ENCODE measurements at places on chromosomes 12 and 14.

- no peak for DNase-seq
Observed at GRCh38 chr12:92136026-92136730, 9.5 kb downstream of the BTG1 start.

DNA sequence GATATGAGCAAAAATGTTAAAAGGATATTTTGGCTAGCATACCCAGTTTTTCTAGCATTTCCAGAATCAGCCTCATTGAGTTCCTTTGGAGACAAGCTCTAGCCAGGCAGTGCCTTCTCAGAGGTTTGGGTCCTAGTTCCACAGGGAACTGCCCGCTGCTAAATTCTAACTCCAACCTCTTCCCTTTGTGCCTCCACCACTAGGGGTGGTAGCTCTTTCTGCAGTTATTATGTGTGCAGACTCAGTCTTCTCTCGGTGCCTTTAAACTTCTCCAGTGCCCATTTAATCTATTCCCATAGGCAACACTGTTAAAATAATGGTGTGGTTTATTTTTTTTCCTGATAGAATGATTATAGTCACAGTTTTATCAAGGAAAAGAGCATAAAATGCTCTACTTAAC, 21.5 kb upstream of the SLC25A3 start:
- DNase-seq: no peak

GRCh38 chr12:121061831-121062230, 22.8 kb upstream of the OASL start:
- no peak for DNase-seq

GRCh38 chr14:91830777-91831176, 36.6 kb downstream of the TC2N start:
- no peak for DNase-seq

GRCh38 chr12:61538951-61539350, 721.3 kb upstream of the USP15 start:
- DNase-seq: no peak

DNA sequence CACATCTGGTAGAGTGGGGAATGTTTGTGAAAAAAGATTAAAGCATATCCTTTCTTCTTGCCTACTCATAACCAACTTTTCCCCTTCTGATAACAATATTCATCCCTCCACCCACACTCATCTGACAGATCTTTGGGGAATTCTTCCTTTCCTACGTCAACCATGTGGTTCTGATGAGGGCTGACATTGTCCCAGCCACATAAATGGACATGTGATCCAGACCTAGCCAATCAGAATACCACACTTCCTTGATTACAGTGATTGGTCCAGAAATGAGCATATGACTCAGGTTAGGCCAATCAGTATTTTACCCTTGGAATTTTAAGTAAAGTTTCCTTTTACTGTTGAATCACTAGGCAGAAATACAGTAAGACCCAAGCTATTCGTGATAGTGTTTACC, 58.9 kb downstream of the GPR65 start:
- DNase-seq: no peak

DNA sequence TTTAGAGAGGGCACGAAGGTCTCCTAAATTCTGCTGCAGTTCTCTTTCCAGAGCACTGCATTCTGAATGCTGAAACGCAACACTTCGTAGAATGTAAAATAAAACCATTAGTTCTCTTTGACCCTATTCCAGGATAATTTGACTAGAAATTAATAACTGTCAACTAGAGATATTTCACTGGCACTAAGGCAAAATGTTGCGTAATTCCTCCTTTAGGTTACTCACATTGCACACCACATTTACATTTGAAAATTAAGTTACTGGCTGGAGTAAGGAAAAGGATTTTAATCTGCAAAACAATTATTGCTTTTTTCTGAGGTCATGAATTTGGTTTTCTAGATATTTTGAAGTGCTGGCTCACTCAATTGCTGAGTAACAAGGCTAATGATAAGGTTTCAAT, 58.0 kb upstream of the TRHDE start:
- DNase-seq: no peak

DNA sequence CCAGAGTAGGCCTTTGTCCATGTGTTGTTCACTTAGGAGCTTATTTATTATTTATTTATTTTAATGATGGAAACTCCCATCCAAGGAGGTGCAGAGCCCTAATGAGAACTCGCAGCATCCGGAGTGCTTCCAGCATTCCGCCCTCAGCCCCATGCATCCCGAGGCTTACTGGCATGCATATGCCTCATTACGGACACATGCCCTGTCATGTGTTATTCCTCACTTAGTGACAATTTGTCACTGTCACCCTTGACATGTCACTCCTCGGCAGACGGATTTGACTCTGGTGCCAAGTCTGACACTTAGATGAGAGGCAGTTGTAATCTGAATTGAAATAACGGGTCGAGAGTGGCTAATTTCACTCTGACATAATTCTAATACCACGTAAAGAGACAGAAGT, 132.8 kb downstream of the VRK1 start:
- DNase-seq: no peak

DNA sequence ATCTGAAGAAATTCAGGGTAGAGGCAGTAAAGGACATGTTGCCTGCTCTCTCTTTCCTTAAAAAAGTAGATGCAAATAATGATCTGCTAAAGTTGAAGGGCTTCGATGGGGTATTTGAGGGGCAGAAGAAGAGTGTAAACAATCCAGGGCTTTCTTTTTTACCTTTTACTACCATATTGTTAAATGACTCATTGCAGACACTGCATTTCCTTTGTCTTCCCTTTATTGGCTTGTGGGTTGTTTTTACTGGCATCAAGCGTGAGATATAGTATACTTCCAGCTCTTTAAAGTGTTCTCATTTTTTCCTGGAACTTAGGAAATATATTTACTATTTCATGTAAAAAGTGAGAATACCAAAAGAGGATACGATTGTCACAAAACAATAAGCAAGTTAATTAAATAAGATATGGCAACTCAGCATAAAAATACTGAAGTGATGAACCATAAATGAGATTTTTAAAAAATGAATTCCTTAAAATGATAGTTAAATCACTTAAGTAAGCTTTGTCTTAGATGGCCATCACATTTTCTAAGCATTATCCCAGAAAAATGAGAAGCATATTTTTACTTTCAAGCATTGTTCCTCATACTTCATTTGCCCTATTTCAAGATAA, 72.3 kb upstream of the KRAS start:
- DNase-seq: no peak

GRCh38 chr12:125038976-125039625, 26.1 kb upstream of the AACS start:
- no peak for DNase-seq

GRCh38 chr12:14962797-14963196, 1.4 kb upstream of the ARHGDIB start:
- no peak for DNase-seq

DNA sequence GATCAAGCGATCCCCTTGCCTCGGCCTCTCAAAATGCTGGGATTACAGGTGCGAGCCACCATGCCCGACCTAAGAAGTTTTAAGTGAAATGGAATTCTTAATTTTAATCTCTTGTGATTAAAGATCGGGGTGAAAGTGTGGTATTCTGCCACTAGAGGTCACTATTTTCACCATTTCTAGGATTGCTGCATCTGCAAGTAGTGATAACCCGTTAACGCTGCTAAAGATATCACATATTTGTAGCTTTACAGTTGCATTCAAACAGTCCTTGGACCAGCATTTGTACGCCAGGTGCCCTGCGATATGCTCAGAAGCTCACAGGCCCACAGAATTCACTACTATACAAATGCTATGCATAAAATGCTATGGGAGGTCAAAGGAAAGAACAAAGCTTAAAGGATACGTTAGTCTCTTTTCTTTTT, 19.3 kb downstream of the CCDC62 start:
- no peak for DNase-seq
